ENCODE measurements at places on chromosomes 2 and 18.

- no peak for DNase-seq
Measured at GRCh38 chr2:190183539-190183938, 121.0 kb upstream of the MSTN start.

DNA sequence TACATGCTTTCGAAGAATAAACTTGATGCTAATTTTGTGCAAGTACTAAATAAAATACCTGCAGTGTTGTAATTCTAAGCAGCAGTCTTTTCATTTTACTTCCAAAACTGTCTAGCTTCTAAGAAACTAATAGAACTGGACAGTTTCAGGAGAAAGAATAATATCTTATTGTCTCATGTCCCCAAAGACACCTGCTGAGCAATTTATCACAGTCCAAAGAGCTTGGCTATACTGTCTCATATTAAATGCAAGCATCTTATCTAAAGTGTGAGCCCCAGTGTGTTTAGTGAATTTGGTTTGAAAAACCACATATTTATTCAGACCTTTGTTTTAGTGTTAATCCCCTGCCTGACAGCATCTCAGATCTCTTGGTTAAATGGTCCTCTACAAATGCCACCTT is 374.3 kb downstream of the TMX3 start:
- no peak for DNase-seq

DNA sequence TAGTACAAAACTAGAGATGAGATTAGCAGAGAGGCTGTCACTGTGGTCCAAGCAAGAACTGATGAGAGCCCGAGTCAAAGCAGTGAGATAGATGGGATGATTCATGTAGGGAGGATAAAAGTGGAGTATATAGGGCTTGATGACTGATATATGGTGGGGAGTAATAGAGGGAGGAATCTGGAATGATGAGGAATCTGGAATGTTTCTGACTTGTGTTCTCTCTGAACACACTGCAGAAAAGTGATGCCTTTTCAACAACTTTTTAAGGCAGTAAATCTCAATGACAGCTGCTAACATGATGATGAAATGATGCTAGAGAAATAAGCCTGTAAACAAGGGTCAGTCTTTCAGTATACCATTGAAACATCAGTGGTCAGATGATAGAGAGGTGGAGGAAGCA is 143.5 kb upstream of the SP5 start:
- no peak for DNase-seq

GRCh38 chr2:156986339-156986988 is 271.0 kb upstream of the GALNT5 start:
- DNase-seq: no peak

DNA sequence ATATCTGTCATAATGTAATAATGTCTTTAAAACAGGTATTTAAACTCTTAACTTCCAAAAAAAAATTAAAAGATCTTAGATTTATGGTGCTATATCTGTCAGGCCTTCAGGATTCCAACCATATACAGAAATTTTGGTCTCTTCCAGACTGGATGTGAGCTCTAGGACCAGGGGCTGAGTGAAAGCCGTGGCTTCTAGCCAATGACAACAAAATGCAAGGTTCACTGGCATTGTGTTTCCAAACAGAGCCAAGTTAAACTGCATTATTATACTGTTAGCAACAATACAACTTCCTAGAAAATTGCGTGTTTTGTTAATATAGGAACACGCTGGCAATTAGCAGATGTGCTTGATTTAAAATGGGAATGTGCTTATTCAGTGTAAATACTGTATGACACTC is 809.8 kb upstream of the SOX11 start:
- DNase-seq: no peak

DNA sequence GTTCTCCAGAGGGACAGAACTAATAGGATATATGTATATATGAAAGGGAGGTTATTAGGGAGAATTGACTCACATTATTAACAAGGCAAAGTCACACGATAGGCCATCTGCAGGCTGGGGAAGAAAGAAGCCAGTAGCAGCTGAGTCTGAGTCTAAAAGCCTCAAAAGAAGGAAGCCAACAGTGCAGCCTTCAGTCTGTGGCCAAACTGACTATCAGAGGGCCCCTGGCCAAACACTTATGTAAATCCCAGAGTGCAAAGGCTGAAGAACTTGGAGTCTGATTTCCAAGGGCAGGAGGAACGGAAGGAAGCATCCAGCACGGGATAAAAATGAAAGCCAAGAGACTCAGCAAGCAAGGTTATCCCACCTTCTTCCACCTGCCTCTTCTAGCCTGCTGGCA is 108.0 kb upstream of the LDLRAD4 start:
- no peak for DNase-seq

GRCh38 chr2:138444411-138444810 is 57.2 kb upstream of the SPOPL start:
- no peak for DNase-seq

- no peak for DNase-seq
Measured at GRCh38 chr2:6036211-6036610, 344.0 kb downstream of the SOX11 start.

- DNase-seq: no peak
Measured at GRCh38 chr2:172674034-172674967, 61.3 kb upstream of the RAPGEF4 start.

GRCh38 chr2:9738535-9739496 is 104.5 kb upstream of the TAF1B start:
- DNase-seq: no peak

DNA sequence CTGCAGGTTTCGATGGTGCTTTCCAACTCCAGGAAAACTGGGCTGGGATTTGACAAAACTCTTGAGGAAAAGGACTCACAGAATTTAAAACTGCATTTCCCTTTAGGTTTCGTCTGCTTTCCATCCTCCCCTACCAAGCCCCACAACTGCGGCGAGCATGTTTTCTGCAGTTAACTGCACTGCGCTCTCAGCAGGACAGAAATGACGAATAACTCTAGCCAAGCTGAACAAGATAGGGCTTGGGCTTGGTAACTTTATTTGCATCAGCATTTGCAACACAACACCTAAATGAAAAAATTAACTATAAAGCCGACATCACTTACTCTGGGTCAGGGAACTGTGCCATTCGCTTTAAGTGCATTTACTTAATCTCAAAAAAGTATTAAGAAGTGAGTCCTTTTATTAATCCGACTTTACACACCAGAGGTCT is 669 bp upstream of the PIKFYVE start:
- no peak for DNase-seq

- no peak for DNase-seq
Measured at GRCh38 chr2:162337868-162338267, 6.1 kb upstream of the GCA start.

- DNase-seq: no peak
Measured at GRCh38 chr2:100742277-100743254, 77.4 kb upstream of the NPAS2 start.

DNA sequence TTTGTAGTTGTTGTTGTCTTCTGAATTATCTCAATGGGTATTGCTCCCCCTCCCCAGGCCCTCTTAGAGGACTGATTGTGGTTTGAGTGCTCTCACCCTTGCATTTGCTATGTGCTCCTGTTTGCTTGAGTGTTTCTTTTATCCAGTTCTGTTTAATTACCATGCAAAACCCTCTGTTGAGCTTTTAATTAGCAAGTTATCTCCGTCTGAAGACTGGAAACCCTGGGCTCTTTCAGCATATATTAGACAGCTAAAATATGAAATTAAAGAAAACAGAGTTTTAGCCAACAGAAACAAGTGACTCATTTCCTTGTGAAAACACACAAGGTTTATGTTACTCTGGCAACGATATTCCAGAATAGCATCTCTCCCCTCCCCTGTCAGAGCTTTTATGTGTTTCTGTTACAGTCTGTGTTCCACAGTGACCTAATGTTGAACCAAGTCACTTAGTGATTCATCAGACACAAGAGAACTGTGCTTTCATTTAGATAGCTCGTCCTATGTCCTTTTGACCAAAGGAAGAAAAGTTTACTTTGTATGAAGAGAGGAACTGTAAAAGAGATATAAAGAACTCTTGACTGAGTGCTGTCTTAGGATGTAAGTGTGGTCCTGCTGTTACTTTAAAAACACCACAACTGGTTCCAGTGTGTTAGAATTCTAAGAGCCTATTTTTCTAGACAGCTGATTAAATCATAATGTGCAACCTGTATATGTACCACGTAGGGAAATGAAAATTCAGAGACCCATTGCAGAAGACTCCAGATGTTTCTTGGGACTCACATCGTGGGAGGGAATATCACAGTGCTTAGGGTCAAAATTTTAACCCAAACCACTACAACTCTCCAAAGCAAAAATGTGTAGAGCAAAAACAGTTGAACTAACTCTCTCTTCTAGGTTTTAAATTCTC is 172.8 kb upstream of the RBMS1 start:
- DNase-seq: no peak

GRCh38 chr18:75977081-75977480 is 518.0 kb downstream of the ZNF516 start:
- DNase-seq: no peak

- DNase-seq: no peak
Measured at GRCh38 chr2:104887676-104888075, 33.8 kb downstream of the POU3F3 start.

DNA sequence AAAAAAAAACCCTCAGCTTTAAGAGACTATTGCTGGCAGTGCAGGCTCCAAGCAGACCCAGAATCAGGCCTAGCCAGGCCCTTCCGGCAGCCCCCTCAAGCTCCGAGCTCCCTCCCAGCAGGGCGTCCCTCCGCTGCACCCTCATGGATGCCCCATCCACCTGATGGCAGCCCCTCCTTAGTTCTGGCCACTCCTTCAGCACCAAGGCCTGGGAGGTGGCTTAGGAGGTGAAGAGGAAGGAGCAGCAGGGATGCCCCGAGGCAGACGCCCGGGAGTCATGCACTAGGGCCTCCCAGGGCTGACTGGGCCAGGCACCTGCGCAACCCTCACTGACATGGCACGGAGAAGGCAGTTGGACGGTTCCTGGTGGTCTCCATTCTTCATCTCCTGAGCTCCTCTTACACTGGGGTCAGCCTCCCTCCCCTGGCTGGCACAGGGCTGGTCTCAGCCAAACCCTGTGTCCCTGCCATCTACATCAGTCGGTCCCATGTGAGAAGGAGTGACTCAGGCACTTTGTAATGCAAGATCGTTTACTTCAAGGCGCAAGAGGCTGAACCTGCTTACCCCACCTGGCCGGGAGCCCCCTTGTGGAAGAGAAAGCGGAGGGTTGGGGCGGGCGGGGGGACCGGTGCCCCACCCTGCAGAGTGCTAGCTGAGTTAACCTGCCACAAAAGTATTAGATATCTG is 53.5 kb upstream of the ID2 start:
- DNase-seq: no peak

GRCh38 chr2:125455110-125455509 is 1200.8 kb upstream of the GYPC start:
- DNase-seq: no peak

DNA sequence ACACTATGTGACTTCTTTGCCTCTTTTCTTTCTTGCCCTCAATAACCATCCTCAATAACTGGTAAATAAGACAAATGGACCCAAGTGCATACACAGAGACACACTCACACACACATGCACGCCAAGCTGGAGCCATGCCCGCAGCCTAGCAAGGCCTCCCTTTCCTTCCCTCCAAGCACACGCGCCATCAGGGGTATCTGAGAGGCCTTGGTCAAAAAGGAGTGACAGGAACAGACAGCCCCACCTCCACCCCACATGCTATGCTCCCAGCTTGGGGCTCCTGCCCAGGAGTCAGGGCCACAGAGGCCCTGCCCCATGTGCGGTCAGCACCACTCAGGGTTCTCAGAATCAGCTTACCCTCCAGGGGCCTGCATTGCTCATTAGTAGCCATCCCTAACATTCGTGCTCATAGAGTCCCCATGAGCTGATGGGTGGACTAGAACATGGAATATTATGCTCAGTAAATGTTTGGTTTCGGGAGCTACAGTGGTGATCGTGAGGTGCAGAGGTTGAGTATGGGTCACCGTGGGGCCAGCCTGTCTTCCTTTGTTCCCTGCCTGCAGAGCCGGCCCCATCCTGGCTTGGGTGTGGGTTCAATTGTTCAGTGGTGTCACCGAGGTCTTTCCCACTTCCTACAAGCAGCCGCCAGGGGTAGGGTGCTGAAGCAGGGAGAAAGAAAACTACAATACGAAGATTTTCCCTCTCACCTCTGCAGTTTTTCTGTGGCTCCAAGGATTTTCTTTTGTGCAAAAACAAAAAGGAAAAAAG is 158.2 kb upstream of the RAB12 start:
- DNase-seq: no peak

DNA sequence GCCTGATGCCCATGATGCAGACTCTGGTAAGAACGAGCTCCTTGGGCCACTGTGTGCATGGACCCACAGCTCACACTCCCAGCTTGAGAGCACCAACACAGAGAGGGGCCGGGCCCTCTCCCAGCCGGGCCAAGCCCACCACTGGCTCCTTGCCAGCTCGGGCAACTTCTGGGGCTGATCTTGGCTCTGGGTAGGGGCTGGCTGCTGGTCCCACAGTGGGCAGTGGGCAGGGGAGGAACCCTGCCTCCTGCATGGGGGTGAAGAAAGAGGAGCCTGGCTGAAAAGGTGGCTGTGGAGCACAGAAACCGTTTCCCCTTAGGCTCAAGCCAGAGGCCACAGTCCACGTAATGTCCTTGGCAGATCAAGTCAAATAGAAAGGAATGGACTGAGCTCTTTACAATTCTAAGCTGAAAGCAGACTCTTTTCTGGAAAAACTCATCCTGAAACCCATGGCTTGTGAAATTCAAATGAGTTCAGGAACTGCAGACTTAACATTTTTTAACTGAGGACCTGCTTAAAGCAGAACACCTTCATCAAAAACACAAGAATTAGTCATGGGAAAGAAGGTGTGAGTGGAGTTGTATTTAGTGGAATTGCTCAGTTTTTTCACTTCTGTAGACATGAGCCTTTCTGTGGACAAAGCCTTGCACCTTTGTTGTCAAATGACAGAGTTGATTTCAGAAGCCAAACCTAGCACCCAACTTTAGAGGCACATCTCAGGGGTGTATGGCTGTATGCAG is 104.9 kb downstream of the STPG4 start:
- DNase-seq: no peak

DNA sequence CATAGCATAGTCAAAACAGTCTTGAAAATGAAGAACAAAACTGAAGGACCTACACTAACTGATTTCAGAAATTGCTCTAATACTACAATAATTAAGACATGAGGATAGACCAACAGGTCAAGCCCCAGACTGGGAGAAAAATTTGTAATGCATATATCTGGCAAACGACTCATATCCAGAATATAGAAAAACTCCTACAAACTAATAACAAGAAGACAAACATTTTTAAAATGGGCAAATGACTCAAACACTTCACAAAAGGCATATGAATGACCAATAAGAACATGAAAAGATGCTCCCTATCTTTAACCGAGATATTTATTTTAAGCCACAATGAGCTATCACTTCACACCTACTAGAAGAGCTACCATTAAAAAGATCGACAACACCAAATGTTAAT is 14.2 kb downstream of the TGFBRAP1 start:
- DNase-seq: no peak

GRCh38 chr2:174008720-174009119 is 43.5 kb upstream of the SP3 start:
- DNase-seq: no peak

GRCh38 chr2:14552818-14553217 is 79.7 kb upstream of the LRATD1 start:
- no peak for DNase-seq
